ENCODE measurements at places on chromosomes 1 and 21. TPM values are rescaled to one million over a fixed set of nuclear protein-coding genes. Genes with fewer than 3 reads are reported as not detected.

The OPRD1 gene
- not detected for total RNA-seq

The NBPF12 gene
- 6.0 TPM for total RNA-seq

The LRRC7 gene
- total RNA-seq: 0.14 TPM

The FCRLA gene
- 4.4 TPM for total RNA-seq
